ENCODE measurements at places on chromosomes 7 and 10.

DNA sequence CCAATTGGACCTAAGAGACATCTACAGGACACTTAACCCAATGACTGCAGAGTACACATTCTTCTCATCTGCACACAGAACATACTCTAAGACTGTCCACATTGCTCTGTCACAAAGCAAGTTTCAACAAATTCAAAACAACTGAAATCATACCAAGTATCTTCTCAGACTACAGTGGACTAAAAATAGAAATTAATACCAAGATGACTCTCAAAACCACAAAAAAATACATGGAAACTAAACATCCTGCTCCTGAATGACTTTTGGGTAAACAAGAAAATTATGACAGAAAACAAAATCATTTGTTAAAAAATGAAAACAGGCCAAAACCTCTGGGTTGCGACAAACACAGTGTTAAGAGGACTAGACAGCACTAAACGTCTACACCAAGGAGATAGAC, 24.5 kb downstream of the SNX13 start:
- no peak for DNase-seq

- DNase-seq = no peak
Measured at GRCh38 chr7:109844362-109844761, 1246.6 kb upstream of the LRRN3 start.

DNA sequence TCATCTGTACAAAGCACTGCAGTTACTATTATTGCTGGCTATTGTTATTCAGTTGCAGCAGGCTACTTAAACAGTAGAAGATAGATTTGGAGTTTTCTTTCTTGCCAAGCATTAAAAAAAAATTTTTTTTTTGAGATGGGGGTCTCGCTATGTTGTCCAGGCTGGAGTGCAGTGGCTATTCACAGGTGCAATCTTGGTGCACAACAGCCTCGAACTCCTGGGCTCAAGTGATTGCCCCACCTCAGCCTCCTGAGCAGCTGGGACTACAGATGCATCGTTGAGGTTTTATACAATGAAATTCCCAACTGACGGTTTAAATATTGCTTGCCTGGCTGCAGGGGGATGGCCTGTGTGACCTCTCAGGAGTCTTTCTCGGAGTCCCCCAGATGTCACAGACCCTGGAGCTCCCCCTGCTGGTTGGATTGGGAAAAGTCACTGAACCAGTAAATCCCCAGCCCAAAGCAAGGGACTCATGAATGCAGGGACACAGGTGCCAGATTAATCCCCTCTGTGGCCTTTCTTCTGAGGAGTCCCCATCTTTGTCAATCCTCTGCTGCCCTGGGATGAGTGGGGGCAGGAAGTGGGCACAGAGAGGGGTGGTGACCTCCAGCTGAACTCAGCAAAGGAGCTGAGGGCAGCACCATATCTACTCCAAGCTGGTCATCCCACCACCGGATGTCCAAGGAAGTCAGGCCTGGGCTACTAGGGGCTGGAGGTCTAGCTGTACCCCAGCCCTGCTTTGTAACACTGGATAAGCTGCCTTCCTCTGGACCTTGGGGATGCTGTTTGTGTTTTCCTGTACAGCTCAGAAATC, 149.6 kb downstream of the C10orf105 start:
- peak; percentile 72 for DNase-seq

- no peak for DNase-seq
Measured at GRCh38 chr7:33789871-33790630, 115.3 kb upstream of the BMPER start.

GRCh38 chr7:87875151-87876039, 765 bp downstream of the SLC25A40 start:
- DNase-seq = no peak

GRCh38 chr7:71349682-71350481, 217.9 kb downstream of the GALNT17 start:
- no peak for DNase-seq

GRCh38 chr7:37683246-37684120, at the start of gene GPR141:
Gene GPR141 (plus strand): TSS chr7:37683766. CDS start chr7:37740394, 56,628 bp downstream.
- DNase-seq = peak; percentile 6

GRCh38 chr7:22140578-22140977, 194.9 kb upstream of the CDCA7L start:
- no peak for DNase-seq

- no peak for DNase-seq
Measured at GRCh38 chr7:95986178-95986764, 213.9 kb downstream of the DYNC1I1 start.

- DNase-seq = no peak
Measured at GRCh38 chr7:159370-160270, 32.8 kb upstream of the FAM20C start.

DNA sequence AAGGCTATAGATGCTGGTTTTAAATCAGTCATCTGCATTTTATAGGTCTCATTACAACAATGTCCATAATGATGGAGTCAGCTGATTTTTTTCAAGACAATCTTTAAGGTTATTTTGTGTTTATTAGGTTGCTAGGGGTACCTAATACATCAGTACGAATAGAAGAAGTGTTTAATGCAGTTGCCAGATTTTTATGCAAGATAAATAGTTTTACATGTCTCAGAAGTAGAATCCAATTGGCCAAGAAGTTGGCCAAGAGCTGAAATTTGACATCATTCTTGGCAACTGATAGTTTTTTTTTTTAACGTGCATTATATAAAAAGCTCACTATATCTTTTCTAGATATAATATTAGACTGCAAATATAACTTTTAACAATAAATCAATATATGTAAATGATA, 208.5 kb downstream of the TRIL start:
- no peak for DNase-seq

- DNase-seq = no peak
Measured at GRCh38 chr10:2716596-2716995, 350.8 kb upstream of the PFKP start.

- DNase-seq = no peak
Measured at GRCh38 chr7:40608321-40609075, 473.7 kb downstream of the SUGCT start.

DNA sequence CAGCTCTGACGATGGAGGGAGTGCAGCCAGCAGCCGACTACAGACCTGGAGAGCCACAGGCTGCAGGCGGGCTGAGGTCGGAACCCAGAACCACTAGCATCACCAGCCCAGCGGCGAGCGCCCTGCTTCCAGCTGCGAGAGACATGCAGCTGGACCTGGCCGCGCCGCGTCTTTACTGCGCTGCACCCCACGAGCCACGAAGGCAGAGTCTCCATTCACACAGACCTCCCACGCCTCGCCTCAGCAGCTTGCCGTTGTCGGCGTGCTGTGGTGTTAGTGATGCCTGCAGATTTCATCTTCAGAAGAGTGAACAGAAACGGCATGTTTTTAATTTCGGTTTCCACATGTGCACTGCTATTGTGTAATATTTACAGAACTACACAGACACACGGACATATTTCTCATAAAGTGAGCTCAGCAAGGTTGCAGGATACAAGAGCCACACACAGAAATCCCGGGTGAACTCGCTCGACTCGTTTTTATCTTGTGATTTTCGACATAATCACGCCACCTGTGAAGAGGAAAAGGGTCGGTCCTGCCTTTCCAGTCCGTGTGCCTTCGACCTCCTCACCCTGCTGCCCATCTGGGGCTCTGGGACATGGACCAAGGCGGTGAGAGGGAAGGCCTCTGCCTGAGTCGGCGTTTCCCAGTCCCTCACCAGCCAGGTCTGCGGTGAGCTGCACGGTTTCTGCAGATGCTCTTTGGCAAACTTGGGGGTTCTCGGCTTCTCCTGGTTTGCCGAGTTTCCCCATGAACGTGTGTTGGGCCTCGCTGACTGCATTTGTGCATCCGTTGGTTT, 252.2 kb downstream of the ELFN1 start:
- no peak for DNase-seq

- DNase-seq = no peak
Measured at GRCh38 chr7:81776948-81777630, 7.2 kb upstream of the HGF start.

- DNase-seq = no peak
Measured at GRCh38 chr7:132130497-132130896, 445.8 kb downstream of the PLXNA4 start.

DNA sequence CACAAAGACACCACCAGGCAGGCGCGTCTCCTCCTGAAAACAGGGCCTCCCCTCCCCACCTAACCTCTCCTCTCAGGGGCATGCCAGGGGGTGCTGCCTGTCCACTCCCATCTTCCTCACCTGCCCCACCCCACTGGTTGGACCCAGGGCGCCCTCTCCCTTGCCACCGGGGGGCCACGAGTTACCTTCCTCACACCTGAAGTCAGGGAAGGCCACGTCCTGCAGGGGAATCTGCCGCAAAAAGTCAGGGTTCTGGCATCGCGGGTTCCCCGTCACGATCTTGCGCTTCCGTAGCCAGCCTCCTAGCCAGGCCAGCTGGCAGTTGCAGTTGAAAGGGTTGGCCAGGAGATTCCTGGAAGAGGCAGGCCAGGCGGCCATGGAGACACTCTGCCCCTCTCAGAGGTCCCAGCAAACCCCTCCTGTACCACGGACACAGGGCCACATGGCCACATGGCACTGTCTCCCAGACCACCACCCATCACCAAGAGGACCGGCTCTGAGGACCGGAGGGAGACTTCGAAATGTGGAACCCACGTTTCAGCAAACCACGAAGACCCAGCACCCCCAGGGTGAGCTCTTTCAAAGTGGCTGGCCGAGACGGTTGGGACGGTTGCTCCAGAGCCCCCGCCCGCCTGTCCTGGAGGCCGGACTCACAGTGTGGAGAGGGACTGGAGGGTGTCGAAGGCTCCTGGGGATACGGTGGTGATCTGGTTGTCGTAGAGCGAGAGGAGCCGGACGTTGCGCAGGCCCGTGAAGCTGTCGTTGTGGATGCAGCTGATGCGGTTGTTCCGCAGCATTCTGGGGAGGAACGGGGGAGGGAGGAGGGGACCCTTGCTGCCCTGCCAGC, 142.8 kb downstream of the SLIT1 start:
- DNase-seq = no peak

DNA sequence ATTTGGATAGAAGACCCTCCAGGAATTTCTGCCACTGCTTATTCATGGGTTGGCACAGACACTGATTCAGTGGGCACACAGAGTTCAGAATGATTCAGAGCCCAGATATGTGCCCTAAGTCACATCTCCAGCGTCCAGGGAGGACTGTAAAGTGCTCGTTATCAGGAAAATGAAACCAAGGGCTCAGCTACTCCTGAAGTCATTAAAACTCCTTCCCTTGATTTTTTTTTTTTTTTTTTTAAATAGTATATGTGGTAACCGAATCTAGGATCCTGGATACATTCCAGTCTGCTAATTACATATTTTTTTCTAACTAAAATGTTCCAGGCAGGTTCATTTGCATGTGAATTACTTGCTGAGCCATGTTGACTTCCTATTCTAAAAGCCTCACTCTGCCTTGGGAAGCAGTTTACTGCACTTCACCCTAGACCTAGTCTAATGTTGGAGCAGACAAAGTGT, 34.7 kb downstream of the MET start:
- DNase-seq = no peak

GRCh38 chr10:110042181-110042580, 34.4 kb downstream of the ADD3 start:
- no peak for DNase-seq

DNA sequence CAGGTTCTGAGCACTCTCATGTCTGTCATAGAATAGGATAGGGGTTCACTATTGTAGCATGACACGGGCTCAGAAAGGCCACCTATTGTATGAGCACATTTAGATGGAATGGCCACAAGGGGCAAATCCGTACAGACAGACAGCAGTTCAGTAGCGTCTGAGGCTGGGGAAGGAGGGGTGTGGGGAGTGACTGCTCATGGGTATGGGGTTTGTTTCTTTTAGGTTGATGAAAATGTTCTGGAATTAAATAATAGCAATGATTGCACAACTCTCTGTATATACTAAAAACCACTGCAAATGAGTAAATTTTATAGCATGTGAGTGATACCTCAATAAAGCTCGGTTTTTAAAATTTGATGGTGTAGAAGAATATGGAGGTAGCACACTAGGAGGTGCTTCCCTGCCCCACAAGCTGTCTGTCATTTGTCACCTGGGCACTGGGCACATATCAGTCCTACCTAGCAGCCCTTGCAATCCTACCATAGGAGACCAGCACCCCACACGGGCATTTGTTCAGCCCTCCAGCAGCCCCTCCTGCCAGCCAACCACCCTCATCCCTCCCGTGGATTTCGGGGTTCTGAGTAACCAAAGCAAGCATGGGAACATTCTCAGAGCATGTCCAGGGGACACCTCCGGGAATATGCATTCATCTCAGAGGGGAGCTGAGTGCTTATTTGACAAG, 35.2 kb downstream of the KCNMA1 start:
- DNase-seq = no peak

All from GM12892 (cell line).